ENCODE measurements at places on chromosomes 16 and 17.

DNA sequence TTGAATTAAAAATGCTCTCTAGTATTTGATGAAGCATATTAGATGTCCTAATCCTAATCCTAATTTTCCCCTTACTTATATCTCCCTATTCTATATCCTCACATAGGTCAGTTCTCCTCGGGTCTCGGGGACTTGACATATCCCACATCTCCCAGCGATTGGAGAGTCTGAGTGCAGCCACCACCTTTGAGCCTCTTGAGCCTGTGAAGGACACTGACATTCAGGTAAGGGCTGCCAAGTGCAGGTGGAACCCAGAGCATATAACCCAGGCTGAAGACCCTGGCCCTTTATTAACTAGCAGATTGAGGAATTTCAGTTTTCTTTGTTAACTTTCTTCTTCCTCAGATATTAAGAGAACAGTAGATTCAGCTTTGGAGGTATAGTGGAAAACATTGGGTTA is 28.5 kb downstream of the NUP93 start:
- no peak for DNase-seq

DNA sequence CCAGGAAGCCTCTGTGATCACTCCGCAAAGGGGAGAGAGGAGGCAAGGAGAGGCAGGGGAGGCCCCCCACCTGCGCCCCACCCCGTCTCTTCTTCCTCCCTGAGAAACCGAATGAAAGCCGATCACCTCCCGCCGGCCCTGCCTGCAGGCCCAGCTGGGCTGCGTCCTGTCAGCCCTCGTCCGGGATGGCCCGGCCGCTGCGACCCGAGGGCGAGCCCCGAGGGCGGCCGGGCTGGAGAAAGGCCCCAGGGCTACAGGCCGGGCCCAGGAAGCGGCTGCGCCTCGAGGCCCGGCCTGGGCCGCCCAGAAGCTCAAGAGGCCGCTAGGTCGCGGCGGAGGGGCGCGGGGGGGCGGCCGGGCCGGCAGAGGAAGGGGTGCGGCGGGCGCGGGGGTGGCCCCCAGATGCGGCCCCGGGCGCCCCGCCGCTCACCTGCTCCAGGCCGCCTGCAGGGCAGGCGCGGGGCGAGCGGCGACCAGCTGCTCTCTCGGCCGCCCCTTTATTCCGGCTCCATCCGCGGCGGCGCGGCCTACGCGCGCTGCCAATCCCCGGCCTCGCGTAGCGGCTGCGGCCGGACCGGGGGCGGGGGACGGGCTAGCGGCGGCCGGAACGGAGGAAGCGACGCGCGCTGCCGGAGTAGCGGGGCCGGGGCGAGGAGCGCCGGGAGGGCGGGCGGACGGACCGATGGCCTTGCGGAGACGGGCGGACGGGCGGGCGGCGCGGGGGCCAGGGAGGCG is at the start of gene ZNF319:
ZNF319 (minus strand) TSS at position 702 of the 735 bp plus-strand sequence. CDS start 2,407 bp downstream, outside the sequence.
- DNase-seq, result peak; percentile 25

GRCh38 chr17:57404073-57404472 is 147.8 kb downstream of the MSI2 start:
- no peak for DNase-seq

- no peak for DNase-seq
These were observed 53.6 kb downstream of the WNT3 start for GRCh38 chr17:46764709-46765401.

- DNase-seq, result no peak
These were observed 20.6 kb downstream of the METTL22 start for GRCh38 chr16:8642146-8642545.

GRCh38 chr16:55089600-55089999 is 158.9 kb downstream of the IRX5 start:
- no peak for DNase-seq

GRCh38 chr17:8472663-8473062 is 37.0 kb downstream of the NDEL1 start:
- DNase-seq, result no peak

GRCh38 chr16:24255456-24256371 is at the start of gene CACNG3:
CACNG3 (plus strand) TSS chr16:24256335; CDS start chr16:24256755, 420 bp downstream.
- peak; percentile 37 for DNase-seq

DNA sequence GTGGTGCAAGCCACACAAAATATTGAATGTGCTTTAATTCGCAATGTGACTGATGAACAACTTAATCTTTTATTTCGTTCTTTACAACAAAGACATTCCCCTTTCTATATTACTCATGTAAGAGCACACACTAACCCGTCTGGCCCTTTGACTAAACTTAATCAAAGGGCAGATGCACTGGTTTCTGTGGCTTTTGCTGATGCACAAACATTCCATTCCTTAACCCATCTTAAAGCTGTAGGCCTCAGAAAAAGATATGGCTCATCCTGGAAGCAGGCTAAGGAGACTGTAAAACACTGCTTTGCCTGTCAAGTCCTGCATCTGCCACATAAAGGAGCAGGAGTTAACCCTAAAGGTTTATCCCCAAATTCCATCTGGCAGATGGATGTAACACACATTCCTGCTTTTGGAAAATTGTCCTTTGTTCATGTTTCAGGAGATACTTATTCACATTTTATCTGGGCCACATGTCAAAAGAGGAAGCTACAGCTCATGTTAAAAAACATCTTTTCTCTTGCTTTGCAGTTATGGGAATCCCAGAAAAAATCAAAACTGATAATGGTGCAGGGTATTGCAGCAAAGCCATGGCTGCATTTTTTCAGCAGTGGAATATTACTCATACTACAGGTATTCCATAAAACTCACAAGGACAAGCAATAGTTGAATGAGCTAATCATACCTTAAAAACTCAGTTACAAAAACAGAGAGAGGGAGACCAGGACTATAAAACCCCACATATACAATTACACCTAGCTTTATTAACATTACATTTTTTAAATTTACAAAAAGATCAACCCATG is 137.2 kb downstream of the AHSP start:
- DNase-seq, result no peak

DNA sequence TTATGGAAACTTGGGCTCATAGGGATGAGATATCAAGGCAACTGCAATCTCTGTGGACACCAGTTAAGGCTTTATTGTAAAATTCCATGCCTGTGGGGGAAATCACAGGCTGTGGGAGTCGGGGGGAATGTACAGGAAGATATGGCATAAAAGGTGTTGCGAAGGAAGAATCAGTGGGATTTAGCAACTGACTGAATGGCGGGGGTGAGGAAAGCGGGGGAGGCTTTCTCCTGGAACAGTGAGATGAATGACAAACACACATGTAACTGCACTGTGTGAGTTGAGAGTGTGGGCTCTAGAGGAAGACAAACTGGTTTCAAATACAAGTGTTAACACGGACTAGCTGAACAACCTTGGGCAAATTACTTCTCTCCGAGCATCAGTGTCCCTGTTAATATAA is 143.7 kb downstream of the PRKCB start:
- no peak for DNase-seq

DNA sequence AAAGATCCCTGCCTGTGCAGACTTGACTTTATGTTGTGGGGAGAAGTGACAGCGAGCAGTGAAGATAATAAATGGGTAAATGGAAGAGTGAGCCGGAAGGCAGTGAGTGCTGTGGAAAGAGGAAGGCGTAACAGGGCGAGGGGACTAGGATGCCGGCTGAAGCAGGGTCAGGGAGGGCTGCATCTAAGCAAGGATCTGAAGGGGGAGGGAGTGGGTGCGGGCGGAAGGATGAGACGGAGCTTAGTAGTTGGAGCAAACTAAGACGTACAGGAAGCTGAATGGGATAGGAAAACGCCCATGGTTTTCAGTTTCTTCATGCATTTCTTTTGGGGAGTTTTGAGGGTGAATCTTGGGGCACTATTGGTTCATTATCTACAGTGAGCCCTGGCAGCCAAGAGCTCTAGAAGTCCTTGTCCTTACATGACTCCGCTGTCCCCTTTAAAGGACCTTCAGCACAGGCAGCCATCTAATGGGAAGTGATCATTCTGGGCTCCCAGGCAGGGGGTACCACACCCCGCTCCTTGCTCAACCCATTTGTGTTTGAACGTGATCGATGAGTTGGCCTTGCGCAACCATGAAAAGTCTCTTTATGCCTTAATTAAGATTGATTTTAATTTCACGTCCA is 10.4 kb upstream of the NAT9 start:
- DNase-seq, result no peak

DNA sequence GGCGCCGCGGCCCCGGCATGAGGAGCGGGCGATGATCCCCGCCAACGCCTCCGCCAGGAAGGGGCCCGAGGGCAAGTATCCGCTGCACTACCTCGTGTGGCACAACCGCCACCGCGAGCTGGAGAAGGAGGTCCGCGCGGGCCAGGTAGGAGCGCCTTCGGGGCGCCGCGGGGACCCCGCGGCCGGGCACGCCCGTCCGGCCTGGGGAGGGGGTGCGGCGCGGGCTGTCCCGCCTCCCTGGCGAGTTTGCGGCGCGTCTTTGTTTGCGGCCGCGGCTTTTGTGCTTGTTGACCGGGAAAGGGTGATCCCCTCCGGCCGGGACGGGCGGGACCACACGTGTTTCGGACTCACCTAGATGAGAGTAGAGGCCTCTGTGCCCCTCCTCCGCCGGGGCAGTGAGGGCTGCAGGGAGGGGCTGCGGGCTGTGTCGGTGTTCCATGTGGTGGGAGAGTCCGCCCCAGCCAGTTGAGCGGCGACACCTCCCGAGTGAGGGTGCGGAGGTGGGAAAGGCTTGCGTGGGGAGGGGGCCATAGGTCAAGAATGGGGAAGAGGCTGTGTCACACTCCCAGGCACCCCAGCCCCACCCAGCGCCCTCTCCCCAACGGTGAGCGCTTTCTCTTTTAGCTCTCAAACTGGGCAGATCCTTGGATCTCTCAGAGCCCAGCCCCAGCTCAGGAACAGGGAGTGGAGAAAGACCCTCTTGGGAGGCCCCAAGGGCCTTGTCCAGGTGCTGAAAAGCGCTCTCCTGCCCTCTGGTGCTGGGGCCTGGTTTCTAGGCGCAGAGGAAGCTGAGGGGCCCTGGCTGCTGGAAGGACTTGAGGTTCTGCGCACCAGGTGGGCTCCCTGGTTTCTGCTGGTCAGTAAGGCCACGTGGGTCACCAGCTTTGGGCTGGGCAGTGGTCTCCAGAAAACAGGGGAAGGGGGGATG is 923 bp downstream of the ANKRD13B start:
- peak; percentile 38 for DNase-seq

DNA sequence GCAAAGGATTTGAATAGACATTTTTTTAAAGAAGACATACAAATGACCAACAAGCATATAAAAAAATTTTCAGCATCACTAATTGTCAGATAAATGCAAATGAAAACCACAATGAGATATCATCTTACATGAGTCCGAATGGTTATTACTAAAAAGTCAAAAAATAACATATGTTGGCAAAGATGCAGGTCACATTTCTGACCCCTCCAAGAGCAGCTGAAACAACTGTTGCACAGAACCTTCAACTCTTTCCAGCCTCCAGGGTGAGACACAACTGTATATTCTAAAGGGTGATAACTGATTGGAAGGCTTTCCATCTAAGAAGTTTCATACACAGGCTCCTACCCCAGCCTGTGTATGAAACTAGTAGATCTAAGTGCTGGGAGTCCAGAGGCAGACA is 51.9 kb downstream of the SLFN5 start:
- DNase-seq, result no peak

- no peak for DNase-seq
These were observed at the start of gene DNAH9 for GRCh38 chr17:11598274-11599221. DNAH9 (plus strand) TSS chr17:11598470; CDS start chr17:11598499, 29 bp downstream.

GRCh38 chr16:85914423-85914794 is 15.4 kb downstream of the IRF8 start:
- no peak for DNase-seq

DNA sequence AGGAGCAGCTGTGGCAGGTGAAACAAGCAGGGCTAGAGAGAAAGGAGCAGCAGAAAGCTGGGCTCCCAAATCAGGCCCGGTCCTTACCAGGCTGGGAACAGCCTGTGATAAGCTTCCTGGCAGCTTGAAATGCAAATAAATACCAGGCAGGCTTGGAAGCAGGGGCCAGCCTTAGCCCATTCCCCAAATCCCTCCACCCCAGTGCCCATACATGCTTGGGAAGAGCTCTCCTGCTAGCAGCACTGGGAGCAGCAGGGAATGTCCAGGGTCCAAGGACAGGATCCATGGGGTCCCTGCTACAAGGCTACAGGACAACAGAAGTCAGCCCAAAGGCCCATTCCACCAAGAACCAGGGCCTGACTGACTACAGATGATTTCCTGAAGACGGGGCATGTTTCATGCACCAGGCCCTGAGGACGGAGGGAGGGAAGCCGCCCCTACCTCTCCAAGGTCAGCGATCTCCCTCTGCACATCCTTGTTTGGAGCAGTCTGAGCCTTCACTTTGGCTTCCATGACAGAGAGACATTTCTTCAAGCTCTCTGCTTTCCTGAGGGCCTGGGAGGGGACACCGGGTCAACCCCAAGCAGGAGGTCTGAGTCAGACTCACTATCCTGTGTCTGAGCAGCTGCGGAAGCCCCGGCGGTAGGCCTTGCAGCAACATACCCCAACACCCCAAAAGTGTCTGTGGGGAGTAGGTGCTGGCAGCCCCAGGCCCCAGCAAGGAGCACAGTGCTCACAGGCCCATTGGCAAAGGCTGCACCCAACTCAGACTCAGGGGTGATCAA is 2.6 kb upstream of the EXOSC6 start:
- no peak for DNase-seq

DNA sequence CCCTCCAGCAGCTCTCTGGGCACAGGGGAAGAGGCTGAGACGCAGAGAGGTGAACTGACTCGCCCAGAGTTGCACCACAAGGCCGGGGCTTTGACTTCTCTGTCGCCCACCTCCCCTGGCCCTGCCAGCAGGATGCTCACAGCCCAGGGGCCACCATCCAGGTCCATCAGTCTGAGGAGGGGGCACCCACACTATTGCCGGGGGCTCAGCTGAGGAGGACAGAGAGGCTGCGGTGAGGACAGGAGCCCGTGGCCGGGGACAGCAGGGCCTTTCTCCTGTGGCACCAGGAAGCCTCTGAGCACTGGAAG is 32.6 kb downstream of the KDM8 start:
- no peak for DNase-seq

All from activated naive CD4-positive, alpha-beta T cell treated with anti-CD3 and anti-CD28 coated beads, Interleukin-2, amount 50 U/mL, for 16 hours (primary cell).